Activated CD4-positive, alpha-beta T cell treated with anti-CD3 and anti-CD28 coated beads, Interleukin-2, amount 50 U/mL, for 48 hours (primary cell): ENCODE measurements at places on chromosomes 11 and 22.
A peak's percentile ranks its signal among the peaks of the same experiment; 100 is the strongest.

GRCh38 chr11:20002312-20003216 lies 157.7 kb downstream of the DBX1 start:
- DNase-seq: no peak

DNA sequence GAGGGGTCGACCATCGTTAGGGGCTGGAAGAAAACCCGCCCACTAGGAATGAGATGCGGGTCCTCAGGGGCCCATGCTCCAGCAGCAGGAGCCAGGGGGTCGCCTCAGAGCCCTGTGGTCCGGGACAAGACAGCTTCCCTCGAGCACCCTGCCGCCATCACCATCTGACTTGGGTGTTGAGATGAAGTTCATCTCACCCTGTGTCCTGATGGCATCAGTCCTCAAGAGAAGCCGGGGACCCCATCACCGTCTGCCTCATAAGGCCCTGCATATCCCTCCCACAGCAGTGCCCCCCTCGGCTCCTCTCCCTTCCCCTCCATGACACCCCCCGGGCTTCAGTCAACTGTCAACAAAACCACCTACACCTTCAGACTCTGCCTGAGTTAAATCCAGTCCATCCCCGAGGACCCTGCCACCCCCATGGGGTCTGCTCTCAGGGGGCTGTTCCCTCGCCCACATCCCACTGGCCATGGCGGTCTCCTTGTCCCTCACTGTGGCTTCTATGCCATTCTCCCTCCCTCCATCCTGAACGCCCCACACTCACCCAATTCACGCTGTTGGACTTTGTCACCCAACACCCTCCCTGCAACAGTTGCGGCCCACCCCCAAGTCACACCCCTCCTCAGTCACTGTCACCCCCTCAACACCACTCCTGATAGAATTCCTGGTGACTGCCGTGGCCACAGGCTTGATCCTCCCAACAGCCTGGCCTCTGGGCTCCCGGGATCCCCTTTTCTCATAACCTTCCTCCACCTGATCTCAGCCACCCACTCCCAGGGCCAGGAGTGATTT lies 87.7 kb upstream of the RTL6 start:
- DNase-seq: no peak

DNA sequence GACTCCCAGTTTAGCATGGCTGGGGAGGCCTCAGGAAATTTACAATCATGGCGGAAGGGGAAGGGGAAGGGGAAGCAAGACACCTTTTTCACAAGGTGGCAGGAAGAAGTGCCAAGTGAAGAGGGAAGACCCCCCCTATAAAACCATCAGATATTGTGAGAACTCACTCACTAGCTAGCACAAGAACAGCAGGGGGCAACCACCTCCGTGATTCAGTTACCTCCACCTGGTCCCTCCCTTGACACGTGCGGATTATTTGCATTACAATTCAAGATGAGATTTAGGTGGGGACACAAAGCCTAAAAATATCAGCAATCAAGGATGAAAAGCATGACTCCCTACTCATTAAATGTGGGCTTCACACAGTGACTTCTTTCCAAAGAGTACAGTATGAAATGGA lies 155.0 kb upstream of the CCDC90B start:
- DNase-seq: no peak

GRCh38 chr11:890794-891540 lies 19.6 kb downstream of the CHID1 start:
- no peak for DNase-seq

- no peak for DNase-seq
Observed at GRCh38 chr11:26344647-26345046, 12.7 kb downstream of the ANO3 start.

- DNase-seq: no peak
Observed at GRCh38 chr11:87281496-87281895, 243.8 kb downstream of the TMEM135 start.

- DNase-seq: no peak
Observed at GRCh38 chr11:8011981-8012444, 24.9 kb downstream of the EIF3F start.

GRCh38 chr22:44452531-44453420 lies 45.3 kb downstream of the RTL6 start:
- no peak for DNase-seq

- DNase-seq: no peak
Observed at GRCh38 chr11:36499315-36499714, 10.8 kb downstream of the TRAF6 start.

DNA sequence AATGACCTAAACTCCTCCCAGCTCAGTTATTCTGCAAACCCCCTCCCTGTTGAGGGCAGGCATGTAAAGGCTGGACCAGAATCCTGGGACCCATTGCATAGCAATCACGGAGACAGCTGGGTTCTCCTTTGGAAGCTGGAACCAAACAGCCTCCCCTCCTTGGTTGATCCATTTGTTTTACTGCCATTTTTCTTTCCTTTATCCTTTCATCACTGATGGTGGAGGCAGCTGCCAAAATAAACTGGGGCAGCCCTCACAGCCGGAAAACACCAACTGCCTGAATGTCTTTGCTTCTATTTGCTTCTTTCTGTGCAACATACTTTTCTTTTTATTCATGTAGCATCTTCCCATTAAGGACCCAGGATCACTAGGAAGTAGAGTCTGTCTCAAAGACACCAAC lies 150.0 kb upstream of the SYT13 start:
- no peak for DNase-seq

DNA sequence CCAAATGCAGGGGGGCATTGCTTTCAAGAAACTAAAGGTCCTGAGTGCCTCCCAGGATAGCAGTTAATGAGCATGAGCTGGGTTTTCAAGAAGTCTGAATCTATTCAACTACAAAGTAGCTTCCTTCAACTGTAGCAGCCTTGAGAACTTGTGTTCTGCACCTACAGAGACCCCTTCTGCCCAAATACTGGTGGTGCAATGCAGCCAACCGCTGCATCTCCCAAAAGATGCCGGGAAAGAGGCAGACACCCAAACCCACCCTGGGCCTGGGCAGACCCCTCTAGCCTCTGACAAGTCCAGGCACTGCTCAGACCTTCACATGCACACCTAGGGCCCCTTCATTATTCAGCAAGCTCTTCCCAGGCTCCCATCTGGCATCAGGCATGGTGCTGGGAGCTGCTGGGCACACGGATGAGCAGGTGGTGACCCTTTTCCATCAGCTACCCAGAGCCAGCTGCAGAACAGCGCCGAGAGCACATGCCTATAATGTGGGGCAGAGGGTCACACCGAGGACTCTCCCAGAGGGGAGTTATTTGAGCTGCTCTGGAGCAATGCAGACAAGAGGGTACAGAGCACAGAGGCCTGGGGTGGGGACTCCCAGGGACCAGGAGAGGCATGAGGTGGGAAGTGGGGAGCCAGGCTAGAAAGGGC lies 44.9 kb upstream of the ETS1 start:
- DNase-seq: peak; percentile 47

GRCh38 chr22:22025320-22026156 lies 43.0 kb upstream of the TOP3B start:
- no peak for DNase-seq

DNA sequence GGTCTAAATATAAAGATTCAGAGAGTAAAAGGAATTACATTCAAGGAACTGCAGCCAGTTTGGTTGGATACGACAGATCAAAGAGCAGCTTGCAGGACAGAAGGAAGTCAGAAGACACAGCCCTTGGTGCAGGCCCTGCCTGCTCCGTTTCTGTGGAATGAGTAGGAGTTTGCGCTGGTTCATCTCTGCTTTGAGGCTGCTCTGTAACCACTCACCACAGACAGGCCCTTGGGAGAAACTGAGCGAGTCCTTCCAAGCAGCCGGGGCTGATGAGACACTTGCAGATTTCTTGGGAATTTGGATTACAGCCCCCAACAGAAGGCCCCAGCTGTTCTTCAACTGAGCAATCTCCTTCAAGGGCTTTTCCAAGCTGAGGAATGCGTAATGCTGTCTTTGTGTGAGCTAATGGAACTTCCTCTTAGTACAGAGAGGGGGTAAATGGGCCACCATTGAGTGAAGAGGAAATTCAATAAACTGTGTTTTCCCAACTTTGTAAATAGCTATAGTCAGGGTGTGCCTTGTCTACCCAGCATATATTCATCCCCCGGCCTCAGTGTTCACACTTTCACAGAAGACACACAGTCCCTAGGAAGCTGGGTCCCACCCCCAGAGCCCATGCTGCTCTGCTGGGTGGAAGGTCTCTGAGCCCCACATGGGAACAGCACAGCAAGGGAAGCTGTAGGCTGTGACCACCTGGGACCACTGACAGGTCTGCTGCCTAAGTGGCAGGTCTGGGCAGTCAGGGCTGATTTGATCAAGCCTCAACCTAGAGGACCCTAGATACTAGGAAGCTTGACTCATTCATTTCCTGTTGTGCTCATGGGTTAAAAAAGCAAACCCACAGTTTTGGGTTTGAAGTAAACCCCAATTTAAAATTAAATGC lies 16.6 kb downstream of the IL10RA start:
- peak; percentile 77 for DNase-seq

DNA sequence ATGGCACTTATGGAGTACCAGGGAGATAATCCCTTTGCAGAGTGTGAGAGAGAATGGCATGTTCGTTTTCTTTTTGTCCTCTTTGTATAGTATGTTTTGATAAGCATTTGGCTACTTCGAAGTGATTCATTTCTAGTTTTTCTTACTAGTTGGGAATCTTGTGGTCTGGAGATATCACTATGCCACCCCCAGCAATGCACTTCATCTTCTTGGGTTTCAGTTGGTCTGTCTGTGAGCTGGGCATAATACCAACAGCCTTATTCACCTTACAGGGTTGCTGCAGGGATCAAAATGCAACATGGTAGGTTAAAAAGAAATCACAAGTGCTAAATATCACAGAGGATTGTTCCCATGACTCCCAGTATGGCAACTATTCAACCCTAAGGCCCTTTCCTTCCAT lies 387.8 kb upstream of the CADM1 start:
- no peak for DNase-seq
